NCI-H2029 treated with DMSO at 0.1 percent for 48 hours (cell line): ENCODE measurements at places on chromosomes 5 and 9.
A peak's percentile ranks its signal among the peaks of the same experiment; 100 is the strongest.

DNA sequence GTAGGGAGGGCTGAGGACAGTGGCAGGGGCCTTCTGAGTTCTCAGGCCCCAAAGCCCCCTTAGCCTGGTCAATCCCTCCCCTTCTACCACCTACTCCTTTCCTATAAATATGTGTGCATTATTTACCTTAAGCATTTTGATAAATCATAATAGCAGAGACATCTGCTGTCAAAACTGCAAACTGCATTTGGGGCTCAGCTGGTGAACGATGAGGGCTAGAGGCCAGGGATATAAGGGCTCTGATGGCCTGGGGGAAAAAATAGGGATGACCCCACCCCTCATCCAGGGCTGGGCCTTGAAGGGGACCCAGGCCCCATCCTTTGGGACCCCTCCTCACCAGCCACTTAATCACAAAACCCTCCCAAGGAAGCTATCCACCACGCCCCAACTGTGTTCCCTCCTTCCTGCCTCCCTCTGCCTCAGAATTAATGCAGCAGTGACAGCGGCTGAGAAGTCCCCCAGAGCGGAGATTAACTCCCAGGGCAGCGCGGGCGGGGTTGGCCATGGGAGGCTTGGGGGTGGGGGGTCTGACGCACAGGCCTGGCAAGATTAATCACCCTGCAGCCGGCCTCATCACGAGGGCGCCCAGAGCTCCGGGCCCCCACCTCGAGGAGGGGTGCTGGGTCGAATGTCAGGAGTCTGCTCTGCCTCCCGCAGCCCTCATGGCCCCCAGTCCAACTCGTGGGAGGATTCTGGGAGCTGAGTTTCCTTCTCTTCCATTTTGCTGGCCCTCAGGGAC lies 42.1 kb downstream of the CXXC5 start:
- DNase-seq: no peak

DNA sequence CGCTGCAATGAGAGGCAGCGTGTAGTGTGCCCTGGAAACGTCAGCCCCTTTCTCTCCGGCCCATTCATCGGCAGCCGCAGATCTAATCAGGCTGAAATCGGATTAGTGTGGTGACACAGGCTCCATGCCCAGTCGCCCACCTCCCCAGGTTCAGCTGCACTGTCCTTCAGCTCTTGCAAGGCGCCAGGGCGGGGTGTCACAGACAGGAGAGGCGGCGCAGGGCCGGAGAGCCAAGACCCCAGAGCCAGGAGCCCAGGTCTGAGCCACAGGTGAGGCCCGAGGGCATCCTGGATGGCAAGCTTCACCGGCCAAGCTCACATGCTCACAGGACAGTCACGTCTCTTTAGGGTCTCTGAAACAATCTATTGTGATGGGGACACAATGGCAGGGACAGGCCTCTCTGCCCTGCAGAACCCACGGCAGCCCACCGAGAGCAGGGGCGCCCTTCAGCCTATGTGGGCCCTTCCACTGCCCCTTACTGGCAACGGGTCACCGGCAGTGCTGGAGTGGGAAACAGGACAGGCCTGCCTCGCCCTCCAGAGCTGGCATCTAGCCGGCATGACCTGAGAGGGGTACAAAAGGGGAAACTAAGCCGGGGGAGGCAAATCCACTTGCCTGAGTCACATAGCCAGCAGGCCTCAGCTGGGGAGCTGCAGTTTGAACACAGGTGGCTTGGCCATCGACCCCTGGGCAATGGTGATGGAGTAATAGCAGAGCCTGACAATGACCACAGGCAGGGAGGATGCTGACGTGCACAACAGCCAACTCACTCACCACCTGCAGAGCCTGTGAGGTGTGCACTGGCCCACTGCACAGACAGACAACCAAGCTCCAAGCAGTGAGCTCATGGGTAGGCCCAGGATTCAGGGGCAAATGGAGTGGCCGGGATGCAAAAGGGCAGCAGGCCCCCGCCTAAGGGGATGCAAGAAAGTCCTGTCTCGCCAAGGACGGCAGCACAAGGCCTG lies 48.1 kb downstream of the VAV2 start:
- DNase-seq: no peak

- DNase-seq: no peak
Measured at GRCh38 chr5:148740079-148740858, 85.9 kb upstream of the HTR4 start.

- no peak for DNase-seq
Measured at GRCh38 chr5:94480486-94480885, 137.9 kb downstream of the KIAA0825 start.

- no peak for DNase-seq
Measured at GRCh38 chr9:19127871-19128500, 694 bp upstream of the PLIN2 start.

- DNase-seq: no peak
Measured at GRCh38 chr5:32059761-32060530, 114.2 kb downstream of the GOLPH3 start.

GRCh38 chr5:180157866-180158265 lies 51.1 kb downstream of the RASGEF1C start:
- DNase-seq: no peak

DNA sequence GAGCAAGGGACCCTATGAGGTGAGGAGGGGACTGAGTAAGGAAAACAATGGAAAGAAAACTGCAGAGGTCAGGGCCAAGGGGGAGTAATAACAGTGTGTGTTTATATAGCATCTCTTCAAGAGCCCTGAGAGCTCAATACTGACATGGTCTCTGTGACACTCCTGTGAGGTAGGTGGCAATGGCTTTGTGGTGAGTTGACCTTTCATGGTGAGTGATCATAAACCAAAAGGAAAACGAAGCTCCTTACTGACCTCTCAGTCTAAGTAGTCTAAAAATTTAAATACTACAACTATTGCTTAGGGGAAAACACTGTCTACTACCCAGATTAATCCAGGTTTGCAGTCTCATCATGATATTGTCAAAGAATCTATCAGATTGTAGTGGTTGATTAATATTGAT lies 130.9 kb downstream of the SNCAIP start:
- DNase-seq: no peak

- no peak for DNase-seq
Measured at GRCh38 chr5:112013660-112014059, 256.7 kb upstream of the NREP start.

GRCh38 chr9:81045658-81046057 lies 643.7 kb downstream of the TLE1 start:
- no peak for DNase-seq

DNA sequence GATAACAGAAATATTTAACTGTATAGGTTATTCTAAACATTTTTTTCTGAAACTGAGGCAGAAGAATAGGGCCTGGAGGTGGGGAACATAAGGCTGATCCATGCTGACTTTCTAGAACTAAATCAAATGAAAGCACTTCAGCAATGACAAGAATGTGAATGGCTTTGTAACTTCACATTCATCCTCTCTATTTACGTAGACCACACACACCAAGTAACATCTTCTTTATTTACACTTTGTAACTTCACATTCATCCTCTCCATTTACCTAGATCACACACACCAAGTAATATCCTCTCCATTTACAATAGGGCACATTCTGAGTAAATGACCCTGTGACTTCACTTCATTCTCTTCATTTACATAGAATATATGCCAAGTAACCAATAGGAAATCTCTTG lies 251.8 kb upstream of the CDH9 start:
- no peak for DNase-seq

GRCh38 chr5:137405393-137405792 lies 93.7 kb downstream of the SPOCK1 start:
- DNase-seq: no peak

- DNase-seq: no peak
Measured at GRCh38 chr9:132671620-132672412, 1.6 kb downstream of the GTF3C4 start.

GRCh38 chr5:96655506-96655905 lies 6.7 kb upstream of the CAST start:
- no peak for DNase-seq

- no peak for DNase-seq
Measured at GRCh38 chr9:135887021-135887507, 20.3 kb downstream of the CAMSAP1 start.

DNA sequence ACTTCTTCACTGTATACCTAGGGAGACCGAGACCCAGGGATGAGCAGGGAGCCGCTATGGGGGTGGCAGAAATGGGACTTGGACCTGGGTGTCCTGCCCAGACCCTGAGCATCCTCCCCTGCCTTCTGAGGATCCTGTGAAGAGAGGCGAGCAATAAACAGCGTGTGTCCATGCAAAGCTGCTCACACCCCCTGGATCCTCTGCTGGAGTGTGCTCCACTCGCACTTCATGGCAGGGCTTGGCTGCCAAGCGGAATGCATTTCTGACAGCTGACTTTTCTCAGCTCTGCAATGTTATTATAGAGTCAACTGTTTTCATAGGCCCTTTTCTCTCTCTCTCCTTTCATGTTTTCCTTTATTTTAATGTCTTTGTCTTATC lies 31.0 kb upstream of the ALDH1B1 start:
- DNase-seq: no peak

- no peak for DNase-seq
Measured at GRCh38 chr5:171678646-171679045, 107.0 kb upstream of the SMIM23 start.

GRCh38 chr5:1864896-1865440 lies 17.8 kb downstream of the IRX4 start:
- no peak for DNase-seq

DNA sequence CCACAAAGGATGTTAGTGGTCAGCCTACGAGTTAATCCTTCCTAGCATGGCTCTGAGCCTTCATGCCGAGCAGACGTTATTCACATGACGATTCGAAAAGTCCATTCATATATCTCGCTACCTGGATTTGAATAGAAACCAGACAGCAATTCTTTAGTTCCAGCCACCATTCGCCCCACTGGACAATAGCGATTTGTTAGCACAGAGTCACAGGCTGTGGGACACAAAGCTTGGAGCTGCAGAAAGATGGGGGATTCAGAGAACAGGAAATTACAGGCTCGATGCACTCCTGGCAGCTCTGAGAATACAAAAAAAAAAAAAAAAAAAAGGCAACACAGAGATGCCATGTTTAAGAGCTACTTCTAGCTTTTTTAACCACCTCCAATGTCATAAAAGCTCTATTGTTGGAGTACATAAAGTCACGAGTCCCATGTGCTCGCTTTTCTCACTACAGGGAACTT lies 110.7 kb downstream of the NR6A1 start:
- peak; percentile 79 for DNase-seq

DNA sequence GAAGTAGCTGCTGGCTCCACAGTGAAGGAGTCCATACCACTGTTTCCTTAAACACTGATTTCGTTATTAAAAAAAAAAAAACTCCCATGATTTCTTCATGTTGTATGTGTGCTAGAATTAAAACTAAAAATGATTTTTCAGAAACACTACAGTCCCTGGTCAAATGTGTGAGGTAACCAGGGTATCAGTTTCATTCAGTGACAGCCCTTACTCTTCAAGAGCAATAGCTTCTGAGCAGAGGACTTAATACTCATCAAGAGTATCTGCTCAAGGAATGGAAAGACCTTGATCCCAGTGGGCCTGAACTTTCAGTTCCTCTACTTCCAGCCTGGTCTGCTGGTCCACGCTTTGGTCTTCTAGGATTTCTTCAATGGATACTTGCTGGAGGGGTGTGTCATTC lies 95.1 kb downstream of the BNC2 start:
- DNase-seq: no peak

DNA sequence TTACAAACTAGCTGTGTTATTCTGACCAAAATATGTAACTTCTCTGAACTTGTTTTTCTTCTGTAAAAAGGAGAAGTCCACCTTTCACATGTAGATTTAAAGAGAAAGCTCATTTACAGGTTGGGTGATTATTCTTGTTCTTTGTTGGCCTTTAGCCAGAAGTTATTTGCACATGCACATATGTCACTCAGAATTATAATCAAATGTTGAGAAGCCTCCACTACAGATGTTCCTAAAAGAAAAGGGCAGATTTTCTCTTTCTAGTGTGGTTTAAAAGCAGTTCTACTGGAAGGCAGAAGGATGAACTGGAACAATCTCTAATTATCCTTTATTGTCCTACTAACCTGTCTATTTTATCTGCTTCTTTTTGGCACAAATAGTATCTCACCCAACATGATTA lies 209.8 kb upstream of the ELAVL2 start:
- no peak for DNase-seq

- no peak for DNase-seq
Measured at GRCh38 chr9:125524583-125525355, 182.2 kb downstream of the MAPKAP1 start.

GRCh38 chr5:10578869-10579268 lies 15.0 kb downstream of the ANKRD33B start:
- DNase-seq: no peak

DNA sequence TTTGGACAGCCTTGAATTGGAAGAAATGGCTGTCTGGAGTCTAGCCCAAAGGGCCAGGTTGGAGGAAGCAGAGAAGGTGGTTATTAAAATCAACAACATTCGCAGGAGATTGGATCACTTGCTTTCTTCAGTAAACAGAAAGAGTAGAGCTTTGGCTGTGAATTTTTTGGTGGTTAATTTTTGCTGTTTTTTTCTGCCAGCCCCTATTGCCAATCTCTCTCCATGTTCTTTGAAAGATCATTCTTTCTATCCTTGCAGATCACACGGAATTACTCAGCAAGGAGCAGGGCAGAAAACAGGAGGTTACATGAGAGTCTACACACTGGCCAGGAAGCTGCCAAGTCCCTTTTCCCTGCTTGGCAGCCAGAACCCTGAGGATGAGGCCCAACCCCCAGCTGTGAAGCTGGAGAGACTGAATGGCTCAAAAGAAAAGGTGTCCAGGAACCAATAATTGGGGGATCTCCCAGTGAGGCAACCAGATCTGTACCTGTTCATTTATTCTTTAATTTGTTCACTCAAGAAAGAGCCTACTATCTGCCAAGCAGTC lies 13.0 kb downstream of the GLRX start:
- peak; percentile 6 for DNase-seq

- DNase-seq: no peak
Measured at GRCh38 chr5:180194410-180195345, 14.3 kb downstream of the RASGEF1C start.

DNA sequence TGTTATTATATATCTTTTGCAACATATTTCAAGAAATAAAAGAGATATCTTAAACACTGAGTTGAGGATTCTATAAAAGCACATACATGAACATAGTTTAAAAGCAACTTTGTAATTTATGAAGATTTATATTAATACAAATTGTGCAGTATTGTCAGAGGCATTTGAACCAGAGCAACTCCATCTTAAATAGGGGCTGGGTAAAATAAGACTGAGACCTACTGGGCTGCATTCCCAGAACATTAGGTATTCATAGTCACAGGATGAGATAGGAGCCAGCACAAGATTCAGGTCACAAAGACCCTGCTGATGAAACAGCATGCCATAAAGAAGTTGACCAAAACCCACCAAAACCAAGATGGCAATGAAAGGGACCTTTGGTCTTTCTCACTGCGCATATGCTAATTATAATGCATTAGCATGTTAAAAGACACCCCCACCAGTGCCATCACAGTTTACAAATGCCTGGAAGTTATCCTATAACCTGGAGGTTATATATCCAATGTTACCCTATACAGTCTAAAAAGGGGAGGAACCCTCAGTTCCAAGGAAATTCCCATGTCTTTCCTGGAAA lies 320.2 kb downstream of the FAM170A start:
- no peak for DNase-seq

GRCh38 chr9:92173318-92173717 lies 58.1 kb upstream of the SPTLC1 start:
- DNase-seq: no peak
